ENCODE measurements at places on chromosomes 4 and X.

- ATAC-seq: peak; percentile 52
These were observed 141.3 kb downstream of the PALLD start for GRCh38 chr4:168637872-168638756.

- ATAC-seq: no peak
These were observed 133.0 kb downstream of the MAD2L1 start for GRCh38 chr4:119933606-119934005.

GRCh38 chr4:41287005-41287404 lies 30.3 kb downstream of the UCHL1 start:
- no peak for ATAC-seq

- no peak for ATAC-seq
These were observed 27.3 kb downstream of the RWDD4 start for GRCh38 chr4:183631577-183632198.

- no peak for ATAC-seq
These were observed 597.2 kb upstream of the GRIA3 start for GRCh38 chrX:122586831-122587230.

- no peak for ATAC-seq
These were observed 380.4 kb downstream of the RAPGEF2 start for GRCh38 chr4:159483110-159483781.

GRCh38 chr4:27861802-27862201 lies 1001.2 kb downstream of the STIM2 start:
- no peak for ATAC-seq

DNA sequence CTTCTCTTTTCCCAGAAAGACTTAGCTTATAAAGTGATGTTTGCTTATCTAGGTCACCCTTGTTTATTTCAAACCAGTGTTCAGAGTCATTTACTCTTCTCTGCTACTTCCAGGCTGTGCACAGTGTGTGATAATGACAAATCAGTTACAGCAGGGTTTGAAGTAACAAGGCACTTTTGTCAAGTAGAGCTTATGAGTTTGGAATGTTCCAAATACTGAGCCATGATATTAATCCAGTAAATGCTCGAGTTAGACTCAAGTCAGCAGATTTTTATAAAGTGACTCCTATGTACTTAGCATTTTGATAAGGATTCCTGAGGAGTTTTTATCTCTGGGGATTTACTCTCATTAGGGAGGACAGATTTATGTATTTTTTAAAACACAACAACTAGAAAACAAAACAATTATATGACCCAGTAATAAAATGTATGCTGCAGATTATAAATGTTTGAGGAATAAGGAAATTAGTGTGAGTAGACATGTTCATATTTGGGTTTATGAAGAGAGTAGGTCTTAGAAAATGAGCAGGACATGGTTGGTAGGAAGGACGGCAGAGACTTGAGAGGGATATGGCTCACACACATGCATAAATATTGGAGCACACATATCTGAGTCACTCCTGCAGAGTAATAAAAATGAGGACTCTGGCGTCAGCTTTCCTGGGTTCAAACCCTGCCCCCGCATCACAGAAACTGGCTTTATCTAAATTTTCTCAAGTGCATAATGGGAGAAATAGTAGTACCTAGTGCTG lies 271.2 kb downstream of the FBXO8 start:
- ATAC-seq: no peak

GRCh38 chr4:89368861-89369260 lies 61.3 kb upstream of the GPRIN3 start:
- ATAC-seq: no peak

GRCh38 chr4:172986114-172986513 lies 182.5 kb upstream of the GALNT7 start:
- ATAC-seq: no peak

DNA sequence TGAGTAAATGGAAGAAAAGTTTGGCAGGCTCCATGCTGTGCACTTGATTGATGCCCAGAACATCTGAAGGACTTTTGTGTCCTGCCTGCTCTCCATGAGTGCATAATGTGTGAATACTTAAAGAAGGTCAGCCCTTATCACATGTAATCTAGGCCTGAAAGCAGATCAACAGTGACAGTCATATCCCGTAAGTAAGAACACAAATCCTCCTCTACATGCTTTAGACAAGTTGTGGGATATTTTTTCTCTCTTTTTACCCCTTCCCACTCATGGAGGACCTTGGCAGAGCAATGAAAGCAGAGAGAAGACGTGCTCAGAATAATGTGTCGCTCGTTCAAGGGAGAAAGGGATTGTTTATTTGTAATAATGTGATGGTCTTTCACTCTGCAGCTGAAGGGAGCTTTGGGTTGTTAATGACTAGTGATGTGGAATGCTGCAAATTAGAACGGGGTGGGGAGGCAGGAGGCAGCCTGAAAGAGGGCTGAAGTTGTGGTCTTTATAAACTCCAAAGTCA lies 286.6 kb downstream of the BMPR1B start:
- no peak for ATAC-seq

- ATAC-seq: no peak
These were observed 13.4 kb downstream of the EVC start for GRCh38 chr4:5724377-5724776.

GRCh38 chrX:126551725-126552312 lies 795 bp downstream of the DCAF12L1 start:
- no peak for ATAC-seq

- no peak for ATAC-seq
These were observed 108.2 kb upstream of the BRWD3 start for GRCh38 chrX:80917919-80918318.

- ATAC-seq: no peak
These were observed 1072.8 kb downstream of the PDHA2 start for GRCh38 chr4:96912716-96913115.

DNA sequence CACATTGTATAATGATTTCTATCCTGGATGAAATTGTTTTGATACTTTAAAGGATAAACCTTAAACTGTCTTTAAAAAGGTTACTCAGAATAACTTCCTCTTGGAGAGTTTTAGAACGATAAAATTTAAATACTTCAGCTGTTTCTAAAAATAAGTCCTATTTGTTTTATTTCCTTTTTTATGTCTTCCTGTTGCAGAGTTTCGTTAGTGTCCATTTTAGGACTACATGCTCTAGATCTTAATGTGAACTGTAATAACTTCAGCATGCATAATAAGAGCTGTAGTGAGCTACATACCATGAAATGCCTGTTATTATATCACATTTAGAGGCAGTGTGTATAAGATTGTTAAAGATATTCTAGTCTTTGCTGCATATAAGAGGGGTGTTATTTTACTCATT lies 14.6 kb downstream of the ATP10D start:
- ATAC-seq: no peak
